ENCODE measurements at places on chromosomes 16 and 17.

DNA sequence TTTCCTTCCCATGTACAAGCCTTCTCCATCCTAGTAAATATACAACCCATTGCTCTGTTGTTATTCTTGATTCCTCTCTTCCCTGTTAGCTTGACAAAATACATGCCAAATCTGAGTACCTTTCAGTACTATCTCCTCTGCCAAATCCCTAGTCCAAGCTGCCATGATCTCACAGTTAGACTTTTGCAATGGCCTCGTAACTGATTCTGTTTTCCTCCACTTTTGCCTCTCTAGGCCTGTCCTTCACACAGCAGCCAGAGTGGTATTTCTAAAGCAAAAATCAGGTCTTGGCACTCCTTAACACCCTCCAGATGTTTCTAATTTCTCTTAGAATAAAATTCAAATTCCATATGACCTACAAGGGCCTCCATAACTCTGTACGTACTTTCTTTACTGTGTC is 153.0 kb upstream of the RBL2 start:
- no peak for DNase-seq

- no peak for DNase-seq
Observed at GRCh38 chr17:63703556-63704258, 3.8 kb upstream of the LIMD2 start.

GRCh38 chr16:7027401-7027800 is 305.2 kb upstream of the RBFOX1 start:
- no peak for DNase-seq

GRCh38 chr17:78951967-78952551 is 26.9 kb upstream of the TIMP2 start:
- no peak for DNase-seq

DNA sequence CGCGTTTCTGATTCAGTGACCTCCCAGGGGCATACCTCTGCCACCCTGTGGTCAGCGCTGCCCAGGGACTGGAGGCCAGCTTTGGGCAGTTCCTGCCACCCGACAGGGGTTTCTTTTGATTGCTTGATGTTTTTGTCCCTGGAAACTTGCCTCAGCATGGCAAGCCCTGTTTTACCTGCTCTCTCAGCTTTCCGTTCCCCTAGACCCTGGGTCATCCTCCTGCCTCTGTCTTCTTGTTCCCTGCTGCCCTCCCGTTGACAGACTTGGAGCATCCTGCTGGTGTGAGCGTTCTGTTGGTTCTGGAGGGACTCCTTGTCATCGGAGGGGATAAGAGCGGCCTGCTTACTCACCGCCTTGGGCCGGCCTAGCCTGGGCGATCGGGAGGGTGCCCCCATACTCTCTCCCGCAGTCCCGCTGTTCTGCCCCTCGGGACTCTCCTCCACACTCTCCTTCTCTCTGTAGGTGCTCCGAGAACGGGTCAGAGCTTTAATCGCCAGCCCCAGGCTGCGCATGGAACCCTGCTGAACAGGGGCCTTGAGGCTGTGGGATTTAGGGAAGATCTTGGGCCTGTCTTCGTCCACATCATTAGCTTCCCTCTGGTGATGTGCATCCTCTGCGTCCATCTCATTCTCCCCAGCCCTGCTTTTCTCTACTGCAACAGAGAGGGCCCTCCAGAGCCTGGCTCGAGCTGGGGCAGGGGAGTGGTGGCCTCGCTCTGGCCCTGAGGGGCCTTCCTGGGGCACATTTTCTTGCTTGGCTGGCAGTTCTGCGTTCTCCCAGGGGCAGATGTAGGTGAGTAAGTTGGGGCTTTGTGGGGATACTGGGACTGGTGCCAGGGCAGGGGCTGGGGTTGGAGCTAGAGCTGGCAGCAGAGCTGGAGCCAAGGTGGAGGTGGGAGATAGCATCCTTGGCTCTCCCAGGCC is 13.7 kb downstream of the GPR179 start:
- no peak for DNase-seq

DNA sequence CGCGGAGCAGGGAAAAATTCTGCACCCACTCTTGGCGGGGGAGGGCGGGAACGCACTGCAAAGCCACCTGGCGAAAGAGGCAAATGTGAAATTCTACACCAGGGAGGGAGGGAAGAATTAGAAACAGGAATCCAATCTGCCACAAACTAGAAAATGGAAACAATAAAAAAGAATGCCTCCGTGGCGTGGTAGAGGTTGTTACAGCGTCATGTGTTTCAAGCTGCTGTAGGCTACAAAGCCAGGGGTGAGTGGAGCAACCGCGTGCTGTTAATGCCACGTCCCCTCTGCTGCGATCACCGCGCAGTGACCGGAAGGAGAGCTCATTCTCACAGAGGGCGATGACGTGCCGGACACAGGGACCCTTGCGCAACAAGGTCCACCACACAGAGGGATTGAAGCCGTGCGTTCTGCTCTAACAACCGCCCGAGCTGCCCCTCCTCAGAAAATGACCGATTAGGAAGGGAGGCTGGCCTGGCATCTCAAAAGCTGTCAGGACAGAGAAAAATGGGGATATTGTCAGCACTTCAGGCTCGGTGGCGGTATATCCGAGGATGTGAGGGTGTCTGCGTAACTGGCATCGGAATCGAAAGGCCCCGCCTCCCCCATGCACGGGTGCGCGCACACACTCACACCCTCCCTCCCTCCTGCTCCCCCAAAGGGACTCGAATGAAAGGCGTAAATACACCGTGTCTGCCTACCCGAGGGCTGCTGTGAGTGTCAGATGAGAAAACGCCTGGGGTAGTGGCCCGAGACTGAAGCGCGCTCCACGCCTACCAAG is 70.8 kb upstream of the TNRC6C start:
- DNase-seq: no peak

- no peak for DNase-seq
Observed at GRCh38 chr16:81821436-81822128, 42.5 kb downstream of the PLCG2 start.

DNA sequence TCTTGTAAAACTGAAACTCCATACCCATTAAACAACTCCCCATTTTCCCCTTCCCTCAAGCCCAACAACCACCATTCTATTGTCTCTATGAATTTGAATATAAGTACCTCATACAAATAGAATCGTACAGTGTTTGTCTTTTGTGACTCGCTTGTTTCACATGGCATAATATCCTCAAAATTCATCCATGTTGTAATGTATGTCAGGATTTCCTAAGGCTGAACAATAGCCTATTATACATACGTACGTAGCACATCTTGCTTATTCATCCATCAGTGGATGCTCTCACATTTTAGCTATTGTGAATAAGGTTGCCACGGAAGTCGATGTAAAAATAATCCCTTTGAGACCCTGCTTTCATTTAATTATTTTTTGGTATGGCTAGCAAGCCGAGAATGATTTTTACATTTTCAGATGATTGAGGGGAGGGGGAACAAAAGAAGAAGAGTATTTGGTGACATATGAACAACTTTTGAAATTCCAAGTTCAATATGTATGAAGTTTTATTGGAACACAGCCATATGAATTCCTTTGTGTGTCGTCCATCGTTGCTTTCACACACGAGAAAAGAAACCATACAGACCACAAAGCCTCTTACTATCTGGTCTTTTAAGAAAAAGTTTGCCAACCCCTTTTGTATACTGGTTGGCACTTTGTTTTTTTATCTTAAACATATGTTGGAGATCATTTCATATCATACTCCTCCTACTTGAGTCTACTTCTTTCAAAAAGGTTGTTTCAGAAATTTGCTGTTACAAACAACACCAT is 371.2 kb downstream of the NPIPA8 start:
- DNase-seq: no peak
